NCI-H187 (cell line): ENCODE measurements at places on chromosomes 1 and 21.
A peak's percentile ranks its signal among the peaks of the same experiment; 100 is the strongest.

GRCh38 chr1:100868364-100868995, 26.2 kb downstream of the EXTL2 start:
- DNase-seq: no peak

GRCh38 chr1:50251702-50252101, 143.0 kb downstream of the ELAVL4 start:
- DNase-seq: peak; percentile 14

DNA sequence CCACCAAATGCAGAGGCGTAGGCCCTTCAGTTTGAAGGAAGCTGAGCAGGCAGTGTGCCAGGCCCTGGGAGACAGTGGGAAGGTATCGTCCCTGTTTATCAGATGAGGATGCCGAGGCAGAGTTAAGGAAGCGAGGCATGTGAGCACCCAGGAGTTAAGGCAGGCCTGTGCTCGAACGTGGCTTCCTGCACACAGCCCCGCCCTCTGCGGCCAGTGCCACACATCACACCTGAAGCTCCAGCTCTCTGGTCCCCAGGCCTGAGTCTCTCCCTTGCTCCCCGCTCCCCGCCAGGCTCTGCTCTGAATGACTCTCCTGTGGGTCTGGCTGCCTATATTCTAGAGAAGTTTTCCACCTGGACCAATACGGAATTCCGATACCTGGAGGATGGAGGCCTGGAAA, 32.1 kb downstream of the EPHX1 start:
- DNase-seq: no peak

- DNase-seq: no peak
Measured at GRCh38 chr21:37555672-37556261, 189.2 kb downstream of the DYRK1A start.

GRCh38 chr1:15573477-15573876, 11.4 kb downstream of the AGMAT start:
- no peak for DNase-seq

DNA sequence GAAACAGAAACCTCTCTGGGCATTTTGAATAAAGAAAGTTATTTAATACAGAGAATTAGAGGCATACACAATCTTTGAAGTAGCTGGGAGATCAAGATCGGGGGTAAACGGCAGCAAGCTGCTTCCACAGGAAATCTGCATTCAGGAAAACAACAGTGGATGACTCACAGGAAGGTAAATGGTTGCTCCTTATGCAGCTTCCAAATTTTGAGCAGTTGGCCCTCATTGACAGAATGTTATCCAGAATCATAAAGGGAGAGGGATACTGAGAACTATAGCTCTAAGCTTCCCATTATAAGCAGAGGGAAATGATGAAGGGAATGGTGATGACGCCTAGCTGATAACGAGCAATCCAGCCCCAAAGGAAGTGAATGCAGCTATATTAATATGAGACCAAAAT, 28.6 kb downstream of the ZMYND12 start:
- DNase-seq: no peak

DNA sequence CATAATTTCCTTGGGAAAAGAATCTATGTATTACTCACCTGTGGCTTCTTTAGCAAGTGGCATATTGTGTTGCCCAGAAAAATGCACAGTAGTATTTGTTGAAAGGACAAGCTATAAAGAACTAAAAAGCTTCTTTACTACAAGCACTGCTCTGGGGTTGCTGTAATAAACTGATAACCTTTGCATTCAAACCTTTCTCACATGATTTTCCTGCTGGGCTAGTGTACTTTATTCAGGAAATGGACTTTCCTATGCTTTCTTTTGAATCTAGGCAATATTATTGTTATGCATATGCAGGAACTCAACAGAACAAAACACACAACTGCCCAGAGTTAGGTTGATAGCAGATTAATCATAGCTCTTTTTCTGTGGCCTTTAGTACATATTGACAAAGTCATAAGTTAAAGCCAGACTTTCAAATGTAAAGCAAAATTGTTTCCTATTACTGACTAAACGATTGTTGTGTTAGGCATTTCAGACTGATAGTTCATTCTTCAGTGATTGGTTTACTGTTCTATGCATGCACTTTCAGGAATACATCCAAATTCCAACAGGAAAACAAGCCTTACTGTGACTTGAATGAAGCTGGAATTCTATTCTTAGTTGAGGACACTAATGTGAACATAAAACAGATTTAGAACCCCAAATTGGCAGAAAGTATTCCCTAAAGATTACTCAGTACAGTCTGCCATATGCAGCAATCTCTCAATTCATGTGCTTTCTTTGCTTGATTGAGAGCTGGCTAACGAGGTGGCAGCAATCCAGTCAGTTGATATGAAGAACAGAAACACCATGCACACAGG, 564.3 kb upstream of the NEGR1 start:
- no peak for DNase-seq
